ENCODE measurements at places on chromosomes 5 and 9.

DNA sequence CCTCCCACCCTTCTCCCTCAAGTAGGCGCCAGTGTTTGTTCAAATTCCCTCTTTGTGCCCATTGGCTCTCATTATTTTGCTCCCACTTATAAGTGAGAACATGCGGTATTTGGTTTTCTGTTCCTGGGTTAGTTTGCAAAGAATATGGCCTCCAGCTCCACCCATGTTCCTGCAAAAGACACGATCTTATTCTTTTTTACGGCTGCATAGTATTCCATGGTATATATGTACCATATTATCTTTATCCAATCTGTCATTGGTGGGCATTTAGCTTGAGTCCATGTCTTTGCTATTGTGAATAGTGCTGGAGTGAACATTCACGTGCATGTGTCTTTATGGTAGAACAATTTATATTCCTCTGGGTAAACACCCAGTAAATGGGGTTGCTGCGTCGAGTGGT, 63.0 kb upstream of the OTULINL start:
- DNase-seq = no peak

GRCh38 chr5:67003685-67003934, 193.0 kb downstream of the CD180 start:
- no peak for DNase-seq

- no peak for DNase-seq
These were observed 6.1 kb downstream of the CCNI2 start for GRCh38 chr5:132753135-132753987.

DNA sequence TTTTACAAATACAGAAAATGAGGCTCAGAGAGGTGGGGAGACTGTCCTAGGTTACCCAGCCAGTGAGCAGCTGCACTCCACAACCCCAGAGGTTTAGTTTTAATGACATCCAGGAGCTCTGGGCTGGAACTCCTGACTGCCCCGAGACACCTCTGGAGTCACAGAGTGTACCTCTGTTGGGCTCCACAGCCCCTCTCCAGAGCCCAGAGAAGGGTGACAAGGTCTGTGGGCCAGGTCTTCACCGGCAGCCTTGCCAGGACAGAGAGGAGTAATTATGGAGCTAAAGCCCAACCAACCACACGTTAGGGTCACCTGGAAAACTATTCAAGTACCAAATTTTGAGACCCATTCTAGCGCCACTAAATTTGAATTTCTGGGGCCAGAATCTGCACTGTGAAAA, 11.1 kb downstream of the CDX1 start:
- no peak for DNase-seq

- DNase-seq = no peak
These were observed 15.1 kb downstream of the MACROH2A1 start for GRCh38 chr5:135383803-135384495.

DNA sequence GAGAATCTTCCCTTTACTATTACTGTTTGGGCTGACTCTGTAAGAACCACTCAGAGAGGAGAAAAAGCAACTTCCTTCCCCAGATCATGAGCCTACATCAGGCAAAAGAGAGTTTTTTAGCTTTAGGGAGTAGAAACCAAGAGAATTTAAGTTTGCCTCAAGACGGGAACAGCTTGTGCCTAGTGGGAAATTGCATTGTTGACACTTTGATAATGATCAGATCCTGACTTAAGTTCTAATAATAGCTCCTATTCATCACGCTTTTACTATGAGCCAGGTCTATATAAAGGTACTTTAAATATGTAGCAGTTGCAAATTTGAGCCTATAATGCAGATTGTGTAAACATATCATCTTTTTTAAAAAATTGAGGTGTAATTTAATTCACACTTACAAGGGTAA, 298.2 kb downstream of the MAN2A1 start:
- no peak for DNase-seq

DNA sequence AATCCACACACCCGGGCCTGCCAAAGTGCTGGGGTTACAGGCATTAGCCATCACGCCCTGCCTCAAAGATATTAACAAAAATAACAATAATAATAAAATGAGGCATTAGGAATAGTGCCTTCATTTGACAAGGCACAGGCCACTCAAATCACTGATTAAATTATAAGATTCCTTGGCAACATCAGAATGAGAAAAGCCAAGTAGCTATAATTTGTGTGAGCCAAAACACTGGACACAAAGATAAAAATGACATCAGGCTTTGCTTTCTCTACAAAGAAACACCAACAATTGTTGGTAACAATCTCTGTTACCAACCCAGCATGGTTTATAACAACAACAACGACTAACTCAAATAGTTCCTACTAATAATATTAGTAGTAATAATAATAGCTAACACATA, 73.2 kb downstream of the MLLT3 start:
- no peak for DNase-seq

GRCh38 chr9:108687006-108687987, 168.5 kb downstream of the ACTL7B start:
- DNase-seq = no peak

DNA sequence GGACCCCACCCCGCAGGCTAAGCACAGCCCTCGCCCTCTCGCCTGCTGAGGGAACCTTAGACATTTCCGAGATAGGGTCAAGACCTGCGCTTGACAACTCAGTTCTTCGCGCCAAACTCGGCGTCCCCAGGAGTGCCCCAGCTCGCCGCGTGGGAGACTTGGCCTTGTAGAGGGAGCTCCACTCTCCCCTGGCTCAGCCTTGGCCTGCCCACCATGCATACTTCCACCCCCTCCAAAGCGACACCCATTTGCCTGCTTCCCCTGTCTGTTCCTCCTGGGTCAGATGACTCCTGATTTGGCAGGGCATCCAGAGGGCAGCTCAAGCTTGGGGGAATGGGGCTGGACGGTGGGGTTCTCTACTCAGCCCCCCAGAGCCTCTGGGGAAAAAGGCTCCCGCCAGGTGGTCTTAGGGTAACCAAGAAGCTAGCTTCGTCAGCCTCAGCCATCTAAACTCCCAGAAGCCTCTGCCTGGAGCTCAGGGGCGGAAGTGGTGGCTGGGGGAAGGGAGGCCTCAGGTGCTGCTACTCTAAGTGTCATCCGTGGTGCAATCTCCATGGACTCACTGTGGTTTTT, 560 bp downstream of the DOCK2 start:
- no peak for DNase-seq

GRCh38 chr5:76926329-76927105, 26.3 kb upstream of the CRHBP start:
- no peak for DNase-seq

DNA sequence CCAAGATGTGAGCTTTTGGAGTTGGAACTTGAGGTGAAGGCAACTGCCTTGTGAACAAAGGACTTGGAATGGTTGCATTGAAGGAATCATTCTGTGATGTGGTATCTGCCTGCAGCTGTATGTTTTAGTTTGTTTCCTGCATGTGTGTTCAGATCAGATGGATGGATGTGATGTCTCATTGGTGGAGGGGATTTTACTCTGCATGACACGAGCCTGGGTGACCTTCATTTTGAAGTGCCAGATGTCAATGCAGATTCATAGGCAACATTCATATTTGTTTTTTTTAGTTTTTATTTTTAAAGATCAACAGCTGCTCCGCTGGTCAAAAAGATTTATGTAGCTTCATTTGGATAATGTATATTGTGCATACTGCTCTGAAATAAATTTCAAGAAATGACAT, 13.5 kb downstream of the FBXL7 start:
- DNase-seq = no peak

GRCh38 chr9:123472862-123473614, 117.0 kb downstream of the CRB2 start:
- DNase-seq = no peak

DNA sequence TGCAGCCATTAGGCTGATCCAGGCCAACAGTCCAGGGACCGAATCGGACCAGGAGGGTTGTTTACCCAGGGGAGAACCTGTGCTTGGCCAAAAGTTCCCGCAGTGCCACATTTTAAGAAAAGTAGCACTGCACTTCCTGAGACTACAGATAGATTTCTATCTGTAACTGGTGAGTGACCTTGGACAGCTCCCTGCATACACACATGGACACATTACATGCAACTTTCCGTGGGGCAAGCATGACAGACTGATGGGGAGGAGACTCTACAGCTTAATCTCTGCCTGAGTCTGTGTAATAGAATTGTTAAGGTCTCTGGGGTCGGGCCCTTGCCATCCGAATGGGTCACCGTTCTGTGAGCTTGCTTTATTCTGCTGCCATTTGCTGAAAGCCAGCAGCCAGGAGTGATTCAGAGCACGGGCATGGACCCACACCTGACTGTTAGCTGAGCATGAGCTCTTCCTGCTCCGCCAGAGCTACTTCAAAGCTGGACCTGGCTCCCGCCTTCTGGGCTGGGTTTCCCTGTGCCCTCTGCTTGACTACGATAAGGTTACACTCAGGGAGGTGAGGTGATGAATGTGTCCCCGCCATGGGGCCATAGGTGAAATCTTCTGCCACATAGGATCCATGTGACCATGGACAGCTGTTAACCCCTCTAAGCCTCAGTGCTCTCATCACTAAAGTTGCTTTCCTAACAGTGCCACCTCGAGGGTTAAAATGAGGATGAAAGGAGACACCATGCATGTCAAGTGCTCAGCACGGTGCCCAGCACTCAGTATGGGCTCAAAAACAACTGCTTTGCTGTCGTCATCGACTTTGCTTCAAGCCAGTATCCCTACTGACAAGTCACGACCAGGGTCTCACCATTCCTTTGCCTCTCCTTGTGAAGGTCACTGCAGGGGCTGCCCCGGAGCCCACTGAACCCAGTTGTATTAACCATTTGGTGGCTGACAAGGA, 200.0 kb downstream of the MELK start:
- DNase-seq = no peak
